Suppressor macrophage treated with lipopolysaccharide for 4 hours (primary cell): ENCODE measurements at places on chromosomes 5 and 9.

- DNase-seq = peak; percentile 96
Measured at GRCh38 chr5:94433397-94434163, 184.8 kb downstream of the KIAA0825 start.

DNA sequence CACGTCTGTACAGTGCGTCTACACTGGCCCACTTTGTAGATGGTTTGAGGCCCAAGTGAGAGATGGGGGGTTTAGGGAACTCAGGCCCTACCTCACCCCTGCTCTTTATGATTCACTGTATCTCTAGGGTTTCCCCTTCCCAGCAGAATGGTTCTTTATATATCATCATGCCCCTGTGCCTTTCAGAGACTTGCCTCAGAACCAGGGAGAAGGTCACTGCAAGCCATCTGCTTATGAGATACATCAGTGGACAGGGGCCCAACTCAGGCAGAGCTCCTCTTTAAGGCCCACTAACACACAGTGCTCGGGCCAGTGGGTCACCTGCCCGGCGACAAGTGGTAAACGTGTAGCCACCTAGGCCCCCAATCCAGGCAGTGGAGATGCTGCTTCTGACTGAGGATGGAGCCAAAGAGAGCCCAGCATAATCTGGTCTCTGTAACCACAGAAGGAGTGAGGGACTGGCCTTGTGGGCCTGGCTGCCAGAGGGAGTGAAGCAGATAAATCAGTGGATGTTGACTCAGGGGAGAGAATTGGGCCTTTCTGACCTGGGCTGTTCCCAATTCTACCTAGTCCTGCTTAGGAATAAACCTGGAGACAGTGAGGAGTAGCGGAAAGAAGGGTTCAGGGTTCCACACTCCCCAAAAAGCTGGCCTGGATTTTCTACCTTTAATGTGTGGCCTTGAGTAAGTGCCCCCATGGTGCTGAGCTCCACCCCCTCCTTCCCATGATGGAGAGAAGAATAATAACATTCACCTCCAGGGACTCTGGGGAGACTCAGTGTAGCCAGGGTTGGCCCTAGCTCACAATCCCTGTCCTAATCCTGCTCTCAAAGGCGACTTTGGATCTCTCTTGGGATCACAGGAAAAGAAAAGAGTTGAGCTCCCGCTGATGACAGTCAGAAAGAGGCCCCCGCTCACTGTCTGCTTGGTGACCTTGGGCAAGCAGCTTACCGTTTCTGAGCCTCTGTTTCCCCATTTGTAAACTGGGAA lies 2.8 kb upstream of the DUSP1 start:
- peak; percentile 90 for DNase-seq

DNA sequence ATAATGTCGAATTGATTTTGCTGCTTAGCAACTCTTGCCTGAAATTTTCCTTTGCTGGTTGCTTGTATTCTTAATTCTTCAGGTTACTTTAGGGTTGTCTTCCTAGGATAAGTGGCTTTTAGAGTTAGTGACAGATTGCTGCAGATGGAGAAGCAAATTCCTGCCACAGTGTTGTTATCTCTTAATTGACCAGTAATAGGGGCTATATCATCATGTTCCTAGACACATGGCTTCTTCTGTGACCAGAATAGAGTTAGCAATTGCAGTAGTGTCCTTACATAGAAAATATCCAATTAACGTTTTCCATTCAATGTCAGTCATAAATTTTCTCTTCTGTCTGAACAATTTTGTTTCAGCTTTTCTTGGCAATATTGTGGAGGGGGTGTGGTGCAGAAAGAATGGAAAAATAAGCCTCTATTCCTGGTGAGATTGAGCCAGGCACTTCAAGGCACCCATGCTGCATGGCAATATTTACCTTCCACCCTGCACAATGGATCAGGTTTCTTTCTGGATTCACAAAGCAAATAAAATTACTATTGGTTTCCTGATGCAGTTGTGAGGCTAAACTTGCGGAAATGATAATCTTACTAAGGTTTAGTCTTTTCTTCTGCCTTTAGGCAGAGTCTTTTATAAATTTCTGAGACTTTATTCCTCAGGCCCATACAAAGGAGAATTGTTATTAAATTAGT lies 1481.5 kb downstream of the EFNA5 start:
- no peak for DNase-seq

GRCh38 chr5:158847772-158848171 lies 251.9 kb downstream of the EBF1 start:
- no peak for DNase-seq
